ENCODE measurements at places on chromosomes 11 and 22. TPM values are rescaled to one million over a fixed set of nuclear protein-coding genes. Genes with fewer than 3 reads are reported as not detected.

The APOBEC3C gene
- total RNA-seq: 12.8 TPM

The CLMP gene
- total RNA-seq: 4.2 TPM

The NPAS4 gene
- total RNA-seq: 1.2 TPM

The WEE1 gene
- 95.9 TPM for total RNA-seq

The CASP4 gene
- total RNA-seq: not detected

GRCh38 chr22:20391222-20391621 is 2.7 kb upstream of the ZNF74 start:
- no peak for DNase-seq

GRCh38 chr22:35641494-35642120 is 6.6 kb upstream of the APOL6 start:
- no peak for DNase-seq

DNA sequence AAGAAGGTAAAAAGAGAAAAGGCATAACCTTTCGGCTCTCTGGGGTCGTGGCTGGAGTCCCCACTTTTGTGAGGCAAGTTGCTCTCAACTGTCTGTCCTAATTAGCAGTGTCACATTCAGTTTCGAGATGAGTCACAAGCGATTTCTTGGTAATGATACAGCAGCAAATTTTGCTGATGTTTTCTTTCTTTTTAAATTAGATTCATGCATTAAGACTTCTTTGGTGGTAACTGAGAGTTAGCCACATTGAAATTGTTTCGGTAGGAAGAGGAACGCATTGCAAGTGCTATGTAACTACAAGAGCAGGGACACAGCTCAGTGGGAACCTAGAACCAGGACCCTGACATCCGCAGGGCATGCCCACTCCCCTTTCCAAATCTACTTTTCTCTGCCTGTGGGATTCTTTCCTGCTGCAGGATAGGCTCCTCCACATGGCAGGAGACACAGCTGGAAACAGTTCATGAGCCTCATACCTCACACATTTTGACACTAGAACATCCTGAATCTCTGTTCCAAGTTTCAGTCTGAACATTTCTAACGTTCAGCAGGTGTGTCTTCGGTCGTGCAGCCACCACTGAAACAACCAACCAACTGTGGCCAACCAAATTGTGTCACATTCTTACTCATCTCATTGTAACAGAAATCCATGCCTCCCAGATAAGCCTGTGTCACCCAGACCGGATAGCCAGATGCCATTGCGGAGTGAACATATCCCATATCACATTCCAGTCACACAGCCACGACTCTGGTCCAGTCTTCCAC is 987.6 kb downstream of the NTM start:
- DNase-seq: no peak

DNA sequence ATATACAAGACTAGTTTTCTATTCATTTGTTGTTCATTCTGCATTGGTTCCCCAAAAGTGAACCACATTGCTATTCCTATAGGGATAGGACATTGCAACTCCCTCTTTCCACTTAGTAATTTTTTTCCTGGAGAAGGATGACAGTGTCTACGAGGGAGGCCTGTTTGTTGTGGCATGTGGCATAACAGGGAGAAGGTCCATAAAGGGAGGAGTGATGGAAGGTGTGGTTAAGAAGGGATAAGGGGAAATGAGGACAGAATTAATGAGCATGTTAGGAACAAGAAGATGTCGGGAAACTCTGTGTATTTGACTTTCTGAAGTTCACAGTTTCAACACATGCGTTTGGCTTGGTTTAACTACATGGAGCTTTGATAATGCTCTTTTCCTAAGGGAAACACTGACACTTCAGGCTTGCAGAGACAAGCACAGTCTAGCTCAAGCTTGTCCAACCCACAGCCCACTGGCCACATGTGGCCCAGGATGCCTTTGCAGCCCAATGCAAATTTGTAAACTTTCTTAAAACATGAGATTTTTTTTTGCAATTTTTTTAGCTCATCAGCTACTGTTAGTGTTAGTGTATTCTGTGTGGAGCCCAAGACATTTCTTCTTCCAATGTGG is 149.7 kb downstream of the TRPC6 start:
- DNase-seq: no peak

- peak; percentile 36 for DNase-seq
Observed at GRCh38 chr11:113401718-113402117, 14.1 kb downstream of the ANKK1 start.

GRCh38 chr11:11577932-11578911 is 43.6 kb downstream of the GALNT18 start:
- no peak for DNase-seq

GRCh38 chr11:36876266-36876665 is 278.2 kb upstream of the RAG2 start:
- no peak for DNase-seq

GRCh38 chr11:636511-637332 is at the start of gene DRD4:
Gene DRD4, plus strand, starts transcription at chr11:637269. Its CDS starts 36 bp downstream, at chr11:637305.
- peak; percentile 58 for DNase-seq
